Activated CD8-positive, alpha-beta memory T cell treated with anti-CD3 and anti-CD28 coated beads, Interleukin-2, amount 50 U/mL, for 4 hours (primary cell): ENCODE measurements at places on chromosomes 13 and 19.

GRCh38 chr19:40693150-40693788, 2.8 kb upstream of the NUMBL start:
- no peak for DNase-seq

GRCh38 chr19:29887442-29887855, 54.6 kb upstream of the URI1 start:
- no peak for DNase-seq

DNA sequence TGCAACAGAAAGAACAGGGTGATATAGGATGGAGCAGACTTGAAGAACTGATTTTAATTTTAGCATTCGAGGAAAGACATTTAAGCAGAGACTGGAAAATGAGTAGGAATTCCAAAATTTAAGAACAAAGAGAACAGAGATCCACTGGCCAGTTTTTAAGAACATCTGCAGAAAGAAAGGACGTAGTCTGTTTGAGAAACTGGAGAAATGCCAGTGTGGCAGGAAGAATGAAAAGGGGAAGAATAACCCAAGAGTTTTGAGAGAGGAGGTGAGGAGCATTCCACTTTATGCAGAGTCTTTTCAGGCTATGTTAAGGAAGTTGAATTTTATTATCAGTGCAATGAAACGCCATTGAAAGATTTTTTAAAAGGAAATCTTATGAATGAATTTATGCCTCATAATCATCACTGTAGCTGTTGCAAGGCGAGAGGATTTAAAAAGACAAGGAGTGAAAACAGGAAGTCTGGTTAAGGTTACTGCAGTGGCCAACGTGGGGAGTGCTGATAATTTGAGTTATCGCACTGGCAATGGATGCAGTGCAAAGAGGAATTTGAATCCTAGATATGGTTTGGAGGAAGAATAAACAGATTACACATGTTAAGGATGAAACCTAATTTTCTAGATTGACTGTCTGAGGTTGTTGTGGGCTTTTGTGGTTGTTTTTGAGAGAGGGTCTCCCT, 253.8 kb downstream of the DACH1 start:
- DNase-seq: no peak

- peak; percentile 66 for DNase-seq
These were observed 6.5 kb upstream of the LIPE start for GRCh38 chr19:42433503-42434260.
